ENCODE measurements at places on chromosomes 11 and 22. TPM values are rescaled to one million over a fixed set of nuclear protein-coding genes. Genes with fewer than 3 reads are reported as not detected.

Gene PARVB
- 13.9 TPM for total RNA-seq

Gene CD3G
- total RNA-seq, result not detected

Gene BLID
- 0.78 TPM for total RNA-seq

Gene GLYATL1
- 0.18 TPM for total RNA-seq

Gene MAP4K2
- total RNA-seq, result 27.8 TPM

Gene CFAP300
- total RNA-seq, result 3.5 TPM

Gene PATE3
- total RNA-seq, result not detected

Gene HSPA8
- total RNA-seq, result 2,207 TPM

Gene BTBD18
- total RNA-seq, result not detected

Gene SLCO2B1
- not detected for total RNA-seq

Gene EHF
- total RNA-seq, result 97.2 TPM

Gene VPREB1
- not detected for total RNA-seq

Gene OR8G1
- not detected for total RNA-seq

Gene UBTFL1
- total RNA-seq, result not detected

Gene PPFIBP2
- total RNA-seq, result 2.1 TPM

Gene OR4B1
- total RNA-seq, result not detected

Gene ART1
- not detected for total RNA-seq

Gene GGT1
- total RNA-seq, result 10.1 TPM

Gene NOX4
- total RNA-seq, result 0.10 TPM

Gene CYB5R3
- total RNA-seq, result 127 TPM

Gene OR8J1
- not detected for total RNA-seq

Gene SYCE3
- not detected for total RNA-seq

Gene IFITM10
- total RNA-seq, result 0.14 TPM

Gene TRIM49B
- total RNA-seq, result not detected

Gene TUB
- total RNA-seq, result 2.4 TPM

Gene KCNQ1
- total RNA-seq, result not detected

Gene EMSY
- total RNA-seq, result 11.5 TPM

Gene TIMM8B
- 62.4 TPM for total RNA-seq

Gene MAJIN
- 0.04 TPM for total RNA-seq

Gene TOP3B
- total RNA-seq, result 25.3 TPM

Gene HBE1
- not detected for total RNA-seq

Gene DAGLA
- total RNA-seq, result 0.18 TPM

Gene C11orf91
- total RNA-seq, result 0.41 TPM

Gene TBX10
- total RNA-seq, result not detected

Gene PCNX3
- total RNA-seq, result 30.0 TPM

Gene ESAM
- not detected for total RNA-seq

Gene C22orf15
- 0.35 TPM for total RNA-seq

Gene SEC14L2
- 43.0 TPM for total RNA-seq

Gene RFPL1
- not detected for total RNA-seq

Gene C11orf58
- total RNA-seq, result 126 TPM

Gene VWA5A
- 14.3 TPM for total RNA-seq

Gene CLDN5
- not detected for total RNA-seq

Gene ADM2
- 0.95 TPM for total RNA-seq

Gene KRTAP5-10
- not detected for total RNA-seq

Gene OR5B21
- not detected for total RNA-seq

Gene MRGPRE
- not detected for total RNA-seq

Gene IGSF9B
- total RNA-seq, result 1.6 TPM

Gene TRPM5
- total RNA-seq, result not detected

Gene GLYATL1B
- total RNA-seq, result not detected

Gene TBC1D22A
- total RNA-seq, result 18.7 TPM

Data from foreskin keratinocyte (primary cell).